OCI-LY7 (cell line): ENCODE measurements at places on chromosomes 7 and 10. TPM values are rescaled to one million over a fixed set of nuclear protein-coding genes. Genes with fewer than 3 reads are reported as not detected.

DNA sequence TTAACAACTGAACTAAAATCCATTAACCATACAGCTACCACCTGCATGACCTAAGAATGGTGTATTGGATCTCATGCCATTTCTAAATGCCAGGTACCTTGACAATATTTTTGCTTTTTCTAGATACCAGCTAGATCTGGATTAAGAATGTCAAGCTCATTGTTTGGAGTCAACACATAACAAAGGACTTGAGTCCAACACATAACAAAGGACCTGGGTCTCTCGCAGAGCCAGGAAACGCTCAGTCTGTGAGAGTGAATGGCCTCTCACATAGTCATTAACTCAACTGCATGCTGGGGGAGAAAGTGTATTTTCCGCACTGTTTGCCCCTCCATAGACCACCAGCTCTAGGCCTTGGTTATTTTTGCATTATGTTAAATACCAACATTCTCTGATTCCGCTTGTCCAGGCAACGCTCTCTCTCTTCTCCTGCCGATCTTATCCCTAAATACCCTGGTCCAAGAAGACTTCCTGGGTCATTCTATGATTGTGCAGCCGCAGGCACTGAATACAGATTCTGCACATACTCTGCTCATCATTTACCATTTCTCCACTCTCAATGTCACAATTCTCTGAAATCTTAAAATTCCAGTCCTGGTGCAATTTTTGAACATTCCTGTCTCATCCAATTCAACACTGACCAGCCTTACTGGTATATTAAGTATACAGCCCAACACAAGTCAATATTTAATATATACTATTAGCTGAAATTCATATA, 31.2 kb downstream of the ITIH5 start:
- DNase-seq: no peak

DNA sequence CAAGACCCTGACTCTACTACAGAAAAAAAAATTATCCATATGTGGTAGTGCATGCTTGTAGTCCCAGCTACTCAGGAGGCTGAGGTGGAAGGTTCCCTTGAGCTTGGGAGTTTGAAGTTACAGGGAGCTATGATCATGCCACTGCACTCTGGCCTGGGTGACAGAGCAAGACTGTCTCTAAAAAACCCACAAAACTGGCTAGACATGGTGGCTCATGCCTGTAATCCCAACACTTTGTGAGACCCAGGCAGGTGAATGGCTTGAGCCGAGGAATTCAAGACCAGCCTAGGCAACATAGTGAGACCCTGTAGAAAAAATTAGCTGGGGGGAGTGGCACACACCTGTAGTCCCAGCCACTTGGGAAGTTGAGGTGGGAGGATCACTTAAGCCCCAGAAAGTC, 32.9 kb upstream of the CHST3 start:
- no peak for DNase-seq

- peak; percentile 21 for DNase-seq
Observed at GRCh38 chr10:75108684-75109458, 2.6 kb upstream of the SAMD8 start.

DNA sequence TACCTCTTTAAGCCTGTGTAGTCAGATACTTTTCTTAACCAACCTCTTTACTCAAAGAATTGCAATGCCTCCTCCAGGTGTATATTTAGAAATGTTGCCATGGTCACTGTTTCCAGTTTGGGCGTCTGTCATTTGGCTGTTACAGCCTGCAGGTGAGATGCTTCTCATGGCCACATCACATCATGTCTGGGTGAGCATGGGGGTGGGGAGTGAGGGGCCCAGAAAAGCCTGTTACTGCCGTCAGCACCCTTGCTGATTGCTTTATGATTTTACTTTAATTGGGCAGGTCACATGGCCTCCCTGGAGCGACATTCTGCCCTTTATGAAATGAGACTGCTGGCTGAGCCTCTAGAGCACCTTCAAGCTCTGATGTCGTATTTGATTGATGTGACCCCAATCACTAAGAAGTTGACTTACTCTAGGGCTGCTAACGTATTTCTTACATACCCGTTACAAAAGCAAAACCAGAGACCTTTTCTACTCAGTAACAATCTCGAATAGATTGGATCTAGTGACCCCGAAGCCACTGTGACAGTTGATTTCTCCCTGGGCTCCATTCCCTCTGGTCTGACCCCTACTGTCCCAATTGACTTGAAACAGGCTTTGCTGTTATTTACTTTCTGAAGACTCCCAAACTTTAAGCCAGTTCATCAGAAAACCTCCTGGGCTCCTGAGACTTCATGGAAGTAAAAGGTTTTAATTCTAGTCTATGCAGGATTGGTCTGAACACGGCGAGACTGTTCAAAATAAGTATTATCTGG, 60.7 kb downstream of the OTUD1 start:
- no peak for DNase-seq

- no peak for DNase-seq
Observed at GRCh38 chr7:78993341-78993740, 460.1 kb downstream of the MAGI2 start.

DNA sequence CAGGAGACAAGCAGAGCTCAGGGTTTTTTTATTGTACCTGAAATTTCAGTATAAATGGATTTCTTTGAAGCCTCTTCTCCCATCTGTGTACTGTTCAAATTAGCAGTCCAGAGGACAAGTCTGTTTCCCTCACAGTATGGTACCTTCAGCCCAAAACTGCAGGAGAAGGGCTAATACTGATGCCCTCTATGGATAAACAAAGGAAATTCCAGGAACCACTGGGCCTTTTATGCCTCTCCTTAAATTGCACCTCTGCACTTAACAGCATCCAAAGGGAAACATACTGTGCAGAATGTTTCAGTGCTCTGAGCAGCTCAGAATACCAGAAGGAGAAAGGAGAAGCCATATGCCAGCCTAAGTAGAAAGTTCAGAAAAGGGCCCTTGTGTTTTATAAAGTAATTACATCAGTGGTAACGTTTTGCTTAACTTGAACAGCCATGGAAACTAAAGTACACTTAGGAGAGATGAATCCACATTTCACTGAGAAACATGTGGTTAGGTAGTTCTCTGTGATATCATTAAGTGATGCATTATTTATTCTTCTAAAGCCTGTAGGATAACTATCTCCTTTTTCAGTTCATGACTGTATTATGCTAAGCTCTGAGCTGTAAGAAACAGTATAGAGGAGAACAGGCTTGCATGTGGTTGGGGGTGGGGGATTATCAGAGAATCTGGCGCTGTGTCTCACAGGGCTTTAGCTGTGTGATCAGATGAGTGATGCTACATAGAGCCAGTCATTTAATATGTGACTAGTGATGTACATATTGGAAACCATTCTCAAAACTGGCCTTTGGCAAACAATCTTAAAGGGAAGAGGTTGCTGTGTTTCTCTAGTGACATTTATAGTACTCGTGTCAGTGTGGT, 111.3 kb downstream of the POU6F2 start:
- no peak for DNase-seq

DNA sequence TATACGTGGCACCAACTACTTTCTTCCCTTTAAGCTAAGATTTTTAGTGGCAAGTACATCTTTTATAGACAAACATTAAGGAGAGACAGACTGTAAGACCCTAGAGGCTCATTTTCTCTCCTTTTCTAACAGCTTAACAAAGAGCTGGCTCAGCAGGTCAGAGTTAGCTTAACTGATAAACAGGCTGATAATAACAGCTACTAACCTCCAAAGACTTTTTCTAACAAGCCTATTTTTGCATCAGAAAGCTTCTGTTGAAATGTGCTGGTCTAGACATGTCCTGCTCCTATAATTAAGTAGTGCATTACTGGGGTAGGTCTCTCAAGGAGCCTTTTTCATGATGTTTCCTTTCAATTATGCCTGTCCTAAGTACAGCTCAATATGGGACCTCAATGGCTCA, 238.2 kb upstream of the FAM3C start:
- DNase-seq: no peak

DNA sequence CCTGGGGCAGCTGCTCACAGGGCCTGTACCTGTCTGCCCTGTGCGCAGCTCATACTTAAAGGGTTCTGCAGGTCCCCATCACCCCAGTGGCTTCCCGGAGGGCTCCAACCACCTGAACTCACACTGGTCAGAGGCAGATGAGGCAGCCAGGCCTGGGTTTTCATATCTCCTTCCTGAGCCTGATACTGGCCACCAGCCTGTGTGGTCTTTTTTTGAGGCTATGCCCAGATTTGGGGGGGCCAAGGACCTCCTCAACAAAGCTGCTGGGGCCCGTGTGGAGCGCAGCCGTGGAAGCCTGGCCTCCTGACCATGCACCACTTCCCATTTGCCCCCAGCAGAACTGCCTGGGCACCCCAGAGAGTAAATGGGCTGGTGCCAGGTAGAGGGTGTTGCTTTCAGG, 25.7 kb downstream of the PNLIPRP2 start:
- DNase-seq: no peak

DNA sequence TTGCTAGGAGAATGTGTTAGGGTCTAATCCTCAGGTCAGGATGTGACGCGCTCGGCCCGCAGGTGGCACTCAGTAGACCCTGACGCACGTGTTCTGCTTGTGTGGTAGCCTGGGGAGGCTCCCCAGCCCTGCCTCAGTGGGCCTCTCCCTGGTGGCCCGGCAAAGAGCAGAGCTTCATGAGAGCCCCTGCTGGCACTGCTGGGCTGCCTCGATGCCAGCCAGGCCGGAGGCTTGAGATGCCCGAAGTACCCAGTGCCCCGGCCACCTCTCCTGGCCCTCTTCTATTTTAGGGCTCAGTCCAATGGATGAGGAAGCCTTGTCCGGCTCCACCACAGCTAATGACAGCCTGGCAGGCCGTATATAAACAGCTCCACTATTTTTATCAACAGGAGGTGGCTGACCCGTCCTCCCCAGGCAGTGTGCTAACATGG, 42.0 kb downstream of the PRF1 start:
- peak; percentile 93 for DNase-seq

GRCh38 chr7:158494162-158494586, 93.4 kb downstream of the PTPRN2 start:
- peak; percentile 50 for DNase-seq

GRCh38 chr10:93461109-93461806, 20.9 kb downstream of the MYOF start:
- peak; percentile 14 for DNase-seq

DNA sequence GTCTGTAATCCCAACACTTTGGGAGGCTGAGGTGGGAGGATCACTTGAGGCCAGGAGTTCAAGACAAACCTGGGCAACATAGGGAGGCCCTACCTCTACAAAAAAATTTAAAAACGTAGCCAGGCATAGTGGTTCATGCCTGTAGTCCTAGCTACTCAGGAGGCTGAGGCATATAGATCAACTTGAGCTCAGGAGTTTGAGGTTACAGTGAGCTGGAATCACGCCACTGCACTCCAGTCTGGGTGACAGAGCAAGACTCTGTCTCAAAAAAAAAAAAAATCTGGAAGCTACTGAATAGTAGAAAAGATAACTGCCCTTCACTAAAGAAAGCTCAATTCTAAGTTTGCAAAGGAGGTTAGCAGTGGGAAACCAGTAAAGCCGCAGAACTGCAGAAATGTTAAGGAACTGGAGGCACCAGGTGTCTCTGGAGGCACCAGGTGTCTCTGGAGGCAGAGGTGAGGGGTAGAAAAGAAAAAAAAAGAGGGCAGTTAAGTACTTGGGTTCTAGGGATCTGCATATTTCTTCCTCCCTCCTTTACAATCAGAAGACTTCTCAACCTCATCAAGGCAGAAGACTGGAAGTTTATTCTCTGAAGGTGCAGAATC, 56.5 kb downstream of the RNLS start:
- DNase-seq: no peak

DNA sequence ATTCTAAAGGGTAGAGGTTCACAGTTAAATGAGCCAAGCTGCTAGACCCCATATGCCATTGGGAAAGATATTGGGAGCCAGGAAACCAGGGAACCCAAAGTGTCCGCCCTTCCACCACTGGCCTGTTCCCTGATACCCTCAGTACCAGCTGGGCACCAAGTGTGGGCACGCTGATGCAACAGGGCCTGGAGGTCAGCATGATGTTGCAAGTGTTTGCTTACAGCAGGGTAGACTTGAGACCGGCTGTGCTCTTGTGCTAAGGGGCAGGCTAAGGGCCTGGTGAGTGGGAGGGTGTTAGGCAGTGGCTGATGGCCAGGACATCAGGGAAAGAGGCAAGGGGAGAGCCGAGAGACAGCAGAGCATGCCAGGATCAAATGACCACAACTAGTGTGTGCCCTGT, 21.0 kb upstream of the MYL7 start:
- no peak for DNase-seq

GRCh38 chr10:127117125-127117524, 79.3 kb downstream of the INSYN2A start:
- DNase-seq: peak; percentile 12

GRCh38 chr10:125812128-125812750, 10.8 kb downstream of the UROS start:
- DNase-seq: no peak

GRCh38 chr7:117283779-117284178, 39.1 kb downstream of the WNT2 start:
- no peak for DNase-seq

Gene BTBD16
- not detected in 2 replicates for total RNA-seq

Gene GPRIN2
- not detected in 2 replicates for total RNA-seq

Gene CNPY1
- total RNA-seq: not detected in 2 replicates
